ENCODE measurements at places on chromosomes 11 and 22.

DNA sequence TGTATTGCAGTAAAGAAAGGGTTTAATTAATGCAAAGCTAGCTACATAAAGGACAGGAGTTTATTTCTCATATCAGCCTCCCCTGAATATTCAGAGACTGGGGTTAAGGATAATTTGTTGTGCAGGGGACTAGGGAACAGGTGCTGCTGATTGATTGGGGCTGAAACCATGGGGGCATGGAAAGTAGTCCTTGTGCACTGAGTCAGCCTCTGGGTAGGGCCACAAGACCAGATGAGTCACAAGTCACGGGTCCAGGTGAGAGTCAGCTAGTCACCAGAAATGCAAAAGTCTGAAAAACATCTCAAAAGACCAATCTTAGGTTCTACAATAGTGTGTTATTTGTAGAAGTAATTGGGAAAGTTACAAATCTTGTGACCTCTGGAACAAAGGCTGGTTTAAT is 32.9 kb upstream of the SYT13 start:
- no peak for DNase-seq

DNA sequence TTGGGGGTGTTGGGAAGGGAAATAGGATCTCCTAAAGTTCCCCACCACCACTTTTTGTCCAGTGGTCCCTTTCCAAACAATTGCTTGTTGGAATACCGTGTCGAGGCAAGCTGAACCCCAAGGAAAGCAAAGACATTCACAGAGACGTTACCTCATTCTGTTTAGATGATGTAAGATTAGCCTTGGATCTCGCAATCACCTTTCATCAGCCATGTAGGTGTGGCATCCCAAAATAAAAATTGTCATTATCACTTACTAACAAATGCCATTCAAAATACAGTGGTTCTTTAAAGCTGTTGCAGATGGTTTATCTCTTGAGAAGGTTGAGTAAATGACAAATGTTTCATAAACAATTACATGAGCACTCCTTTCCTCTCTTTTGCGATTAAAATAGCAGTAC is 86.5 kb upstream of the SLC25A18 start:
- DNase-seq = no peak

- DNase-seq = no peak
Measured at GRCh38 chr11:124195189-124195734, 12.1 kb downstream of the OR10D3 start.

DNA sequence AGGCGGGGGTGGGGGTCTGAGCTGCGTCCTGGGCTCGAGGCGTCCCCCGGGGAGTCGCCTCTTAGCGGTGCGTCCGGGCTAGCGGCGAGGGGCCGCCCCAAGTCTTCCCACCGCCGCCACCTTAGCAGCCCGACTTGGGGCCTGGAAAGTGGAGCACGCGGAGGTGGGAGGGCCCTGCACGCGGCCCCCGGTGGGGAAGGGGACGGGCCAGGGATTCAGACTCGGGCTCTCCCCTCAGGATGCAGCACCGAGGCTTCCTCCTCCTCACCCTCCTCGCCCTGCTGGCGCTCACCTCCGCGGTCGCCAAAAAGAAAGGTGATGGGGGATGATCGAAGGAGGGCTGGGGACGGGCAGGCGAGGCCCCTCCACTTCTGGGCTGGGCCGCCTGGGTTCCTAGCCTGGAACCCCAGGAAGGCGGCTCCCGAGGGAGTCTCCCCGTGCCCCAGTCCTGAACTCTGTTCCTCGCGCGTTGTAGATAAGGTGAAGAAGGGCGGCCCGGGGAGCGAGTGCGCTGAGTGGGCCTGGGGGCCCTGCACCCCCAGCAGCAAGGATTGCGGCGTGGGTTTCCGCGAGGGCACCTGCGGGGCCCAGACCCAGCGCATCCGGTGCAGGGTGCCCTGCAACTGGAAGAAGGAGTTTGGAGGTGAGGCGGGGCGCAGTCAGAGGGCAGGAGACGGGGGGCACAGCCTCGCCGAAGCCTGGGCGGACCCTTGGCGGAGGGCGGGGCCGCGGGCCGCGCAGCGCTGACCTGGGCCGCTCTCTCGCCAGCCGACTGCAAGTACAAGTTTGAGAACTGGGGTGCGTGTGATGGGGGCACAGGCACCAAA is 563 bp downstream of the MDK start:
- DNase-seq = no peak

- no peak for DNase-seq
Measured at GRCh38 chr11:2569731-2570210, 125.0 kb downstream of the KCNQ1 start.

GRCh38 chr11:109249597-109249996 is 172.4 kb upstream of the C11orf87 start:
- DNase-seq = no peak

DNA sequence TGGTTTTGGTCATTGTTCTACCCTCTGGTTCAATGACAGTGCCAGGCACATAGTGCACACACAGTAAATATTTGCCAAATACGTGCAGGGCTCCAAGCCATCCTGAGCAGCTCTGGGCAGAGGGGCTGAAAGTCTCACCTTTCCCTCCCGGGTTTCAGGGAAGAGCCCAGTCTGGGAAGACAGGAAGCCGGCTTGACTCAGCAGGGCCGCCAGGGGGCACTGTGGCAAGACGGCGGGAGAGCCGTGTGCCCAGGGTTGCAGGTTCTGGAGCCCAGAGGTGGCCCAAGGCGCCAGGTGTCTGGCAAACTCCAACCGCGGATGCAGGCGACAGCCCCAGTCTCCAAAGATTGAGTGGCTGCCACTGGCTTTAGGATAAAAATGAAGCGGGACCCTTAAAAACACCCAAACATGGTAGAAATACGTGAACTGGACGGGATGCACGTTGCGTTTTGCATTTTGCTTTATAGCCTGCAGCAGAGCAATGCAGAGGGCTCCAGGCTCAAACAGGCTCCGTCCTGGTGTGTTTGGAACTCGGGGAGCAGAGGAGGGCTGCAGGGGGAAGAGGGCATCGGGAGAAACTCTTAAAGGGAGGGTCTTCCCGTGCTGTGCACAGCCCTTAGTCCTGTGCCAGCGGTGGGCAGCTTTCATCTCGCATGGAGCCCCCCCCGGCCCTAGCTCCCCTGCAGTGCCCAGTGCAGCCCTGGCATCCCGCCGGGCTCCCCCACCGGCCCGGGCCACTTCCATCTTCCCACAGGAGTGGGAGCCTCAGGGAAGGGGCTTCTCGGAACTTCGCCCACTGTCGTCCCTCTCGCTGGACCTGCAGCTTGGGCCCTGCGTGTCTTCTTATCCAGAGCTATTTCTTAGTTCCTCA is 10.7 kb downstream of the KRTAP5-5 start:
- no peak for DNase-seq

- no peak for DNase-seq
Measured at GRCh38 chr11:16813126-16813525, 74.7 kb downstream of the C11orf58 start.

DNA sequence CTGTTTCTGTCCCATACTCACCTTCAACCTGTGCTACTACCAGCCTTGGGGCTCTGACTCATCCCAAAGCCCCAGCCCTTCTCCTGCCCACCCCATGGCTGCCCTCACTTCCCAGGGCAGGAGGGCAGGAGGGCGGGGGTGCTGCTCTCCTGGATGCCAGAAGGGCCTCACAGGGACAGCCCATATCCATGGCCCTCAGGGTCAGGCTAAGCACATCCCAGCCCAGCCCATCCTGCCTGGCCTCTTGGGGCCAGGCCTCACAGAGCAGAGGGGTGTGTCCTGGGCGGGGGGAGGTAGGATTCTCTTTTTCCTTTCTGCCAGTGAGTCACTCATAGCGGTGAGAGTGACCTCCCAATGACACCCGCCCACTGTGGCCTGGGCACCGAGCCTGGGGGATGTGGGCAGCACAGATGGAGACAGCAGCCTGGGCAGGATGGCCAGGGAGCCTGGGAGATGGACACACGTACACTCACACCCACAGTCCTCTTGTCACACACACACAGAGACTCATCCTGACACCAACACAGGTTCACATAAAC is 2.4 kb downstream of the LTBP3 start:
- no peak for DNase-seq

- no peak for DNase-seq
Measured at GRCh38 chr11:13861411-13861810, 101.1 kb upstream of the SPON1 start.

- no peak for DNase-seq
Measured at GRCh38 chr11:47353978-47354774, 1.7 kb upstream of the MYBPC3 start.

DNA sequence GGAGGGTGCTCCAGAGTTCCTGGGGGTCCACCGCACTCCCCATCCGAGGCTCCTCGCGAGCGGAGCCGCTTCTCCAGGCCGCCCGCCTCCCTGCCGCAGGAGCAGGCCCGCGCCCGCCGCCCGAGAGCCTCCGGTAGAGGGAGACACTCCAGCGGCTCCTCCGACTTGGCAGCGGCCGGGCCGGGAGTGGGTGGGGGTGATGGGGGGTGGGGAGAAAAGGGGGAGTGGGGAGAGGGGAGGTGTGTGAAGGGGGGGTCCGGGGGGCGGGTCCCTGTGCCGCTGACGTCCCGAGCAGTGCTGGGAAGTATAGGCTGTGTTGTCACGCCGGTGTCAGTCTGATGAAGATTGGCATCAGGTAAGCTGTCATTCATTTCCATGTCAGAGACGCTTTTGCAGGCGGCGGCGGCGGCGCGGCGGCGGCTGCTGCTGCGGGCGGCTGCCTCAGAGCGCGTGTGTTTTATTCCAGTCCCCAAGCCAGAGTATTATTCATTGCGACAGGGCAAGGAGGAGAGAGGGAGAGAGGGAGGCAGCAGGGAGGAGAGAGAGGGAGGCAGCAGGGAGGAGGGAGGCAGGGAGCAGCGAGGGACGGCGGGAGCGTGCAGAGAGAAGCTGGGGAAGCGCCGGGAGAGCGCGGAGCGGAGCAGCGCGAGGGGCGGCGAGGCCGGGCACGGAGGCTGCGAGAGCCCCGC is at the start of gene PKNOX2:
Gene PKNOX2 (plus strand): TSS at position 330 of the 689 bp plus-strand sequence. CDS start 186,555 bp downstream, outside the sequence.
- peak; percentile 3 for DNase-seq

GRCh38 chr11:62245271-62245753 is 3.3 kb downstream of the SCGB1D2 start:
- no peak for DNase-seq

DNA sequence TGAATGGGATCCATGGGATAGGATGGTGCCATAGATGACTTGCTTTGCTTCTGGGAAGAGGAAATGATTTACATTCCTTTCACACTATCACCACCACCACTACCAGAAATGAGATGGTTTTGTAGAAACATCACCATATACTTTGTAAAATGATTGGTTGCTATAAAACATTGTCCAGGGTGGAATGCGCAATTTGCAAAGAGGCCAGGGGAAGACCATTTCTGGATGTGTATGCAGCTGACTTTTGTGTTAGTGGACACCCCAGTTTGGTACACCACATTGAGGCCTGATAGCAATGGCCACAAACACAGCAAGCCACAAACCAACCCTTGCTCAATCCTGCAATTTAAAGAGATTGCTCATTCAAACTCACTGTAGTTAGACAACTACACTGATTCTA is 56.7 kb upstream of the RCN1 start:
- no peak for DNase-seq

Data from stimulated activated CD8-positive, alpha-beta memory T cell treated with anti-CD3 and anti-CD28 coated beads, Interleukin-7, amount 100 ng/mL, for 1 hour (primary cell).